ENCODE measurements at places on chromosomes 4 and X. TPM values are rescaled to one million over a fixed set of nuclear protein-coding genes. Genes with fewer than 3 reads are reported as not detected.

IRS4 gene
- total RNA-seq = 2.9 TPM

SLIT2 gene
- total RNA-seq = 33.7 TPM

GLOD5 gene
- 0.76 TPM for total RNA-seq

SEC24B gene
- total RNA-seq = 30.4 TPM

LRCH2 gene
- total RNA-seq = 9.5 TPM

COL4A6 gene
- 14.2 TPM for total RNA-seq

TEX13C gene
- not detected for total RNA-seq

MAGEA4 gene
- total RNA-seq = not detected

AREG gene
- 0.29 TPM for total RNA-seq

MAOA gene
- 14.7 TPM for total RNA-seq

TCEAL5 gene
- 1.6 TPM for total RNA-seq

IL15 gene
- total RNA-seq = 4.0 TPM

TMEM156 gene
- 4.0 TPM for total RNA-seq

SSX2 gene
- total RNA-seq = not detected

RHOXF1 gene
- total RNA-seq = 0.47 TPM

PAGE5 gene
- total RNA-seq = not detected

ATOH1 gene
- total RNA-seq = not detected

TLR10 gene
- 1.1 TPM for total RNA-seq

DIAPH2 gene
- 12.0 TPM for total RNA-seq

PDE5A gene
- total RNA-seq = 70.8 TPM

PGRMC1 gene
- 208 TPM for total RNA-seq

PABPC1L2B gene
- not detected for total RNA-seq

OCRL gene
- total RNA-seq = 20.2 TPM

GYPE gene
- total RNA-seq = 2.2 TPM

IL1RAPL1 gene
- total RNA-seq = 11.2 TPM

RNF150 gene
- total RNA-seq = 47.2 TPM

SLC2A9 gene
- 15.0 TPM for total RNA-seq

FUNDC2 gene
- 47.1 TPM for total RNA-seq

VEGFC gene
- 9.3 TPM for total RNA-seq

CETN2 gene
- 26.3 TPM for total RNA-seq

EMD gene
- total RNA-seq = 61.3 TPM

All from metanephros (tissue), 2 donors.